ENCODE measurements at places on chromosomes 6 and 20.

GRCh38 chr6:140068801-140069200 lies 694.4 kb upstream of the CITED2 start:
- no peak for DNase-seq

DNA sequence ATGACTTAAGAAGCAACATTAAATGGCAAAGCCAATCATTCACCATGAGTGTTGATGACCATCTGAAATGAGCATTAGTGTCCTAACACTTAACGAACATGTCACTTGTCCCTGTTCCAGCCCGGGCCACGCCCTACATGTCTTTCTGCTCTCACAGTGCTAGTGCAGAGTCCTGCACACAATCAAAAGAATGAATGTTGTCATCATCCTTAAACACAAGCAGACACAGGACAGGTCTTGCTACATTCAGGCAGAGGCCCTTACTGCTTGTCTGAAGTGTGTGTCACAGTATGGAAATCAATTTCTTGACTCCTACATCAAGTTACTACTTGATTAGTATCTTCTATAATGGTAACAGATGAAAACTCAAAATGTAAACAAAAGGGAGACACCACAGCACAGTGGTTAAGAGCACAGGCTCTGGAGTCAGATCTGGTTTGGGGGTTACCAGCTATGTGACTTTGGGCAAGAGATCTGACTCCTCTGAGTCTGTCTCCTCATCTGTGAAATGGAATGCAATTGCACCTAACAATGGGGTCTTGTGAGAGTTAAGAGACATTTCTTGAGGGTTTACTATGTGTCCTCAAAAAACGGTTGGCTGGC lies 17.4 kb downstream of the UBE2V1 start:
- DNase-seq, result no peak

- DNase-seq, result no peak
Measured at GRCh38 chr20:63744574-63745423, 5.2 kb downstream of the SLC2A4RG start.

DNA sequence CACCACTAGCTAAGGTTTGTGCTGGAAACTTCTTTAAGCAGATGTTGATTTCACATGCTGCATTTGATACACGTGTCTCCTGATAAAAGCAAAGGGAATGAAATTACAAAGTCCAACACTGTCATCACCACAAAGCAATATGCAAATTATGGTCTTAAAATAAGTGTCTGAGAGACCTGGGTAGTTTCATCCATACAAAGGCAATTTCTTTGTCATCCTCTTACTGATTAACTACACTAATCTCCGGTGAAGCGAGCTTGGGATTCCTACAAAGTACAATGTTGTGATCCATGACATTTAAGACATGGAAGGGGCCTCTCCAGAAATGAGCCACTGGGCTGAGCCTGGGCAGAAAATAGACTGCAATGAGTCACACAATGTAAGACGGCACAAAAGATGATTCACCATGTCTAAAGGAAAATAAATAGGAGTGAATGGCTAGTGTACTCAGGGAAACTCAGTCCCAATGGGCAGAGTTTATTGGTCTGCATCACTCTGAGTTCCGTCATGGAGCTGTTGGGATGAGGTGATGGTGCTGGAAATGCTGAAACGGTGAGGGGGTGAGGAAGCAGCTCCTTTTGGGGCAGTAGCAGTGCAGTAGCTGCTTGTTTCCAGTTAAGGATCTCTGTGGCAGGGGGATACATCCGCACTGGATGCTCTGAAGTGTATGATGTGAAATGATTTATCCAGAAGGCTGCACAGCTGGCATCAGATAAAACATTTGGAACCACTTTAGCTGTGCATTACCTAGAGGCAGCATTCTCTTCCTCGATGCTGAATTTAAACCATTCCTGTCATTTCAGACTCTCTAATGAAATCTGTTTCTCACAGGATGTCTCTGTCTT lies 103.3 kb downstream of the IBTK start:
- DNase-seq, result no peak

GRCh38 chr6:158016571-158017383 lies 35.1 kb downstream of the SYNJ2 start:
- DNase-seq, result no peak

- DNase-seq, result no peak
Measured at GRCh38 chr20:10012464-10012863, 22.3 kb upstream of the ANKEF1 start.
